CD14-positive monocyte (primary cell): ENCODE measurements at places on chromosomes 13 and 19.
A peak's percentile ranks its signal among the peaks of the same experiment; 100 is the strongest.

- no peak for DNase-seq
Measured at GRCh38 chr19:40697007-40697406, 6.6 kb upstream of the NUMBL start.

DNA sequence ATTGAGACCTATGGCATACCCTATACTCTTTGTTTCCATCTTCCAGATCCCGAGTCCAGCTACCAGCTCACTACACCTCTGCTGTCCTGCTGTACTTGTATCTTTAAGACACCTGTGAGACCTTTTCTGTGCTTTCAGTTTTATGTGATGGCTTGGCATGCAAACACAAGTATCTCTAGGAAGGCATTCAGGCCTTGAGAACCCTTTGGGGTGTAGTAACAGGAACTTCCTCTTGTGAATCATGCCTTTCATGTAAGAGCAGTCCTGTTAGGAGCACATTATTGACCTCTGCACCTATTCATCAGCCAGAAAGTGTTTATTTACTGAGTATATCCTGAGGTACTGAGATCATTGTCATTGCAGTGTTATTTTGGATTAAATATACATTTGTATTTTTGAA, 87.0 kb upstream of the HTR2A start:
- DNase-seq = peak; percentile 58

DNA sequence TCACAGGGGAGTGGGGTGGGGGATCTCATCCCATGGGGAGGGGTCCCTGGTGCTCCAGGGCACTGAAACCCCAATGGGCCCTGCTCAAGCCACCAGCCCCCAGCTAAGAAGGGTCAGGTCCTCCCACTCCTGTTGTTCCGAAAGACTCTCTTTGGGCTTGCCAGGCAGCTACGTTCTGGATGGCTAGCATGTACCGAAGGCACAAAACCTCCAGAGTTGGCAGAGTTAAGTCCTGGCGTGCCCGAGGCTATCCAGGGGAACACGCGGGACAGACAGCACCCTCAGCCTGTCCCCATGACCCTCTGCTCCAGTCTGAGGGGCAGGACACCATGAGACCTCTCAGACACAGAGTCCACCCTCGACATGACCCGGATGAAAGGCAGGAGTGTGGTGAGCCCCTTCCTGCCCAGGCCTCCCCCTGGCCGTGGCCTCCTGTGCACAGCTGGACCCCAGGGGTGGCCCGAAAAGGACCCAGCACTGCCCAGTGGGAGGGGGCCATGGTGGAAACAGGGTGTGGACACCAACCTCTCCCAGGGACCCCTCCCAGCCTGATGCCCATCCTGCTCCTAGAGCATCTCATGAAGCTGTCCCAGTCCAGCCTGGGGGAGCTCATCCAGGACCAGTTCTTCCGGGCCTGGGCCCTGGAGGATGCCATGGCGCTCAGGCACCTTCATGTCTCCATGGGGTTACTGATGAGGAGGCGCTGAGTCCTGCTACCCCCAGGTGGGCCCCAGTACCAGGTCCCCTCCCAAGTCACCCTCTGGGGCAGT, 53.0 kb upstream of the TPM4 start:
- no peak for DNase-seq

- DNase-seq = peak; percentile 35
Measured at GRCh38 chr19:49436381-49437017, 4.8 kb downstream of the SLC17A7 start.

DNA sequence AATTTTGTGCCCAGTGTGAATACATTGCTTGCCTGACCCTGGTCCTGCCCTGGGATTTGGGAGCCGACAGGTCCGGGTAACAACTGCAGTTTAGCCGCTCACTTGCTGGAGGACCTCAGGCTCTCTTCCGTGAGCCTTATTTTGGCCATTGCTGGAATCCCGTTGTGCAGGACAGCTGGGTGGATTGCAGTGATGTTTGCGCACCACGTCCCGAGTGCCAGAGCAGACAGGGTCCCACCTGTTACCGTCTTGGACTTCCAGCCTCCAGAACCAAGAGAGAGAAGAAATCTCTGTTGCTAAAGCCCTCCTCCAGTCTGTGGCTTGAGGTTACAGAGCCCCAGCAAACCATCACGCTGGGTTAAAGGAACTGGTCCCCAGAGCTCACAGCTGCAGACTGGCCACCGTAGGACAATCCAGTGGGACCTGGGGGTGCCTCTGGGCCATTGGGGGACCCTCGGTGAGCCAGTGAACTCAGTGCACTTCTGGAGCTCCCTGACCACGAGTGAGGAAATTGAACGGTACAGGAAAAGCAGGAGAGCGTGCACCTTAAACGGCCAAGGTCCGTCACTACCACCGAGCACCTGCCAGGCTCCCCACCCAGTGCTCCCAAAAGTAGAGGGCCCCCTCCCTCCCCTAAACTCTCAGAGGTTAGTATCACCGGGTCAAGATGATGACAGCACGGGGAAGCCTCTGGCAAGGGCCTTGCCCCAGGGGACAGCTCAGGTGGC, 92.9 kb downstream of the GNG7 start:
- no peak for DNase-seq

- no peak for DNase-seq
Measured at GRCh38 chr13:75327135-75327510, 154.8 kb downstream of the TBC1D4 start.

- no peak for DNase-seq
Measured at GRCh38 chr19:5943623-5944022, 29.6 kb downstream of the CAPS start.

DNA sequence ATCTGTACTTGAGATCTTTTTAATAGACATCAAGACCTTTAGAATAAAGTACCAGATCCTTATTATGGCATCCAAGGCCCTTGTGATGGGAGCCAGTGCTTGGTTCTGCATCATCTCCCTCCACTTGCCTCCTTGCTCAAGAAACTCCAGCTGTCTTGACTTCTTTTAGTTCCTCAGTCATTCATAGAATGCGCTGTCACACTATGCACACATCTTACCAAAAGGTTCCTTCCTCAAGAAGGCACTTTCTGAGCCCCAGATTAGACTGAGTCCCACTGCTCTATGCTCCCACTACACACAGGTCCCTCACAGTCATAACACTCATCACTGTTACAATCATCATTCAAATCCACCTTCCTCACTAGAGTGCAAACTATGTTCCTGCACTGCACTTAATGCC, 57.8 kb upstream of the ITM2B start:
- DNase-seq = no peak

- no peak for DNase-seq
Measured at GRCh38 chr19:55535173-55535964, 1.6 kb downstream of the SBK2 start.

GRCh38 chr13:64057372-64058020, 2641.8 kb upstream of the PCDH20 start:
- DNase-seq = no peak

- no peak for DNase-seq
Measured at GRCh38 chr19:52492201-52492993, 35.1 kb upstream of the ZNF808 start.

DNA sequence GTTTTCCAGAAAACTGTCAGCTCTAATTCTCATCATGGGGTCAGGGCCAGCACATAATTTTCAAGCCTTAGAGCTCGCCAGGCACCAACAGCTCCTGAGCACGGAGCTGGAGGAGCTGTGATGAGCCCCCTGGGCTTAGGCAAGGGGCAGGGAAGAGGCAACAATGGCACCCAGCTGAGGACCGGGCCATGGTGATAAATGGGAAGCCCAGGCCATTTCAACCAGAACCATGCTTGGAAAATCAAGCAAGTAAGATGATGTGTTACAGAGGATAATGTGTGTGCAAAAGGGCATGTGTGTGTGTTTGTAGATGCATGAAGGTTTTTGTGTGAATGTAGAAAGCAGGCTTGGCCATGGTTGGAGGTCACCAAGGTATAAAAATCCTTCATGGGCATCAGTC, 66.8 kb upstream of the UBAC2 start:
- DNase-seq = no peak

DNA sequence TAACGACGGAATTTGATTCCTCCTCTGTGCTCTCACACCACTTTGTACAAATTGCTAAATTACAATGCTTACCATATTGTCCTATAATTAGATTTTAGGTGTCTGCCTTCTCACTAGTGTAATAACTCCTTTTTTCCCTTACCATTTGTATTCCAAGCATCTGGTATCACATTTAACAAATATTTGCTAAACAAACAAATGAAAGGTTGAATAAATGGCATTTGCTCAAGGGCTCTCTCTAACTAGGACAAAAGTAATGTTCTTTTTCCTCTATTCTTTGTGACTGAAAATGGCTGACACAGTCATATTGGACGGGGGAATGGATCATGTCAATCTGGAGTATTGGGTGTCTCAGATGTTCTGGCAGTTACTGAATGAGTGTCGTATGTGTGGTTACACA, 99.7 kb downstream of the ENOX1 start:
- DNase-seq = no peak

DNA sequence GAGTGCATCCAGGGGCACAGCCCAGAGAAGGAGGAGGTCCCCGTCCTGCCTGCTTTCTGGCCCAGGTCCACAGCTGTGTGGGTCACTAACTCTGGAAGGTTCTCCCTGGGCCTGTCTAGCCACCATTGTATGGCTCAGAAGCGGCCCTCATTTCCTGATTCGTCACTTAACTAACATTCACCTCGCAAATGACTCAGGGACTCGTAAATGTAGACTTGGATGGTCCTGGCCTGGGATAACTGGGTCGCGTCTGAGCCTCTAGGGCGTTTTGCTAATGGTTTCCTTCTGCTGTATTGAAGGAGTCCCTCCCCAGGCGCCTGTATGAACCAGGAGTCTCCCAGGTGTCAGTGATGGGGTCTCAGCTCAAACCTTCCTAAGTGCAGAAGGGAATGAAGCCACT, 162.8 kb downstream of the ZNF536 start:
- no peak for DNase-seq
